ENCODE measurements at places on chromosomes 12 and 14.

DNA sequence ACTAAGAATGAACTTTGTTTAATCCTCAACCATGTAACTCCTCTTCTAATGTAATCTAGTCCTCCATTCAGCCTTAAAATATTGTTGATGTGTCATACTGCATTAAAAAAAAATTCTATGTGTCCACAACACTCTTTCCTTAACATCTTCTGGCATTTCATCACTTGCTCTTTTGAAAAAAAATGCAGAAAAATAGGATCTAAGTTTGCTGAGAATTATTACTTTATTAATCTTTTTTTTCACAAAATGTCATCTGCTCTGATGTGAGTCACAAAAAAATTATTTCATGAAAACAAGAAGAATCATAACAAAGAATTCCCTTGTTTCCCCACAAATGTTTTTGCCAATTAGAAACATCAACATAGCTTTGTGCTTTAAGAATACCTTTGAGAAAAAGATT, 410.1 kb upstream of the MGAT4C start:
- no peak for DNase-seq

GRCh38 chr14:100150932-100151587, 8.4 kb downstream of the DEGS2 start:
- no peak for DNase-seq

- no peak for DNase-seq
These were observed 122.3 kb downstream of the CCDC60 start for GRCh38 chr12:119456824-119457223.

DNA sequence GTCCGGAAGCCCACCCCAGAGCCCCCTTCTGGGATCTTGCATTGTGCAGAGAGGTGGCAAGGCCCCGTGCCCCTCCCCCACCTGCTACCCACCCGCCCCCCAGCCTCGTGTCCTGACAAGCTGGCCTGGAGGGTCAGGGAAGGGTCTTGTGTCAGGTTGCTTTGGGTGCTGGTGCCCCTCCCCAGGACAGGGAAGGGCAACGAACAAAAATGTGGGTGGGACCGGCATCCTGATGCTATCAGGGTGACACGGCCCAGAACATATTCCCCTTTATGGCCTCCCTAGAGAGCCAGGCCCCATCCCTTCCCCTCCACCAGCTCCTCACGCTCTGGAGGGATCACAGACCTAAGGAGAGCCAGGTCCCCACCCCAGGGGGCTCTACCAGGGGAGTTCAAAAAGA, 38.7 kb upstream of the TMEM179 start:
- DNase-seq: no peak

- DNase-seq: no peak
These were observed 254.2 kb downstream of the ACSS3 start for GRCh38 chr12:81332054-81332453.

DNA sequence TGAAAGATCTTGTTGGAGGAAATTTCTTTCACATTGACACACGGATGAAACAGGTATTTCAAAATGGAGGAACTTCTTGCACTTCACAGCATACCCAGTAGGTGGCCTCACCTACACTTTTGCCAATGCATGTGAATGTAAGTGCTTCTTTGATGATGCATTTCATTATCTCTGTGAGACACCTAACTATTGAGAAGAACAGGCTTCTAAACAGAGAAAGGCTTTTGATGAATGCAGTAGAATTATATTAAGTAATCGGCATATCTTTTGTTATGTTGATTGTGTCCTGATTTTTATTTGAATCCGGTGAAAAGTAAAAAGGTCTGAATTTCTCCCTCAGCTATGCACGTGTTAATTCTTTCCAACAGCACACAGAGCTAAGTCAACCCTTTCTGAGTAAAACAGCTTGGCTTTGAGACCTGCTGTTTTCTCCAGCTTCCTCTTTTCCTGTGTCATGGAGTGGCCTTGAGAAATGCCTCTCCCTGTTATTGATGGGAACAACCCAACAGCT, 399.0 kb downstream of the NAV3 start:
- DNase-seq: no peak

DNA sequence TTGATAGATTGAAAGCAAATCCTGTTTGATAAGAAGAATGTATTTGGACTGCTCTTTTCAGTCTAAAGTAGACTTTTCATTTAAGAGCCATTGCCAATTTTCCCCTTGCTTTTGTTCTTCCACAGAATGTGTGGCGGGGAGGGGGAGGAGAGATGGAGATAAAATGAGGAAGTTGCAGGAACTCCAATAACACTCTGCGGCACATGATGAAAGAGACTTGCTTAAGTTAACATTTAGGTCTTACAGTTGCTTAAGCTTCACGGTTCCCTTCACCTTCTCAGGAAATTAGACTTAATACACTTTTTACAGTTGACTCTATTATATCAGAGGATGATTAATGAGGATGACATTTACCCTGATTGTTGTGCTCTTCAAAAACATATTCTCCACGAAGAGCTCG, 537.3 kb downstream of the TMTC2 start:
- DNase-seq: no peak

GRCh38 chr12:49462083-49462744, 76.6 kb upstream of the KCNH3 start:
- DNase-seq: no peak

GRCh38 chr14:97113339-97113738, 316.2 kb downstream of the VRK1 start:
- no peak for DNase-seq

- no peak for DNase-seq
These were observed 41.8 kb downstream of the SMOC1 start for GRCh38 chr14:69921052-69921451.

GRCh38 chr12:131315601-131316000, 361.9 kb downstream of the ADGRD1 start:
- DNase-seq: no peak

DNA sequence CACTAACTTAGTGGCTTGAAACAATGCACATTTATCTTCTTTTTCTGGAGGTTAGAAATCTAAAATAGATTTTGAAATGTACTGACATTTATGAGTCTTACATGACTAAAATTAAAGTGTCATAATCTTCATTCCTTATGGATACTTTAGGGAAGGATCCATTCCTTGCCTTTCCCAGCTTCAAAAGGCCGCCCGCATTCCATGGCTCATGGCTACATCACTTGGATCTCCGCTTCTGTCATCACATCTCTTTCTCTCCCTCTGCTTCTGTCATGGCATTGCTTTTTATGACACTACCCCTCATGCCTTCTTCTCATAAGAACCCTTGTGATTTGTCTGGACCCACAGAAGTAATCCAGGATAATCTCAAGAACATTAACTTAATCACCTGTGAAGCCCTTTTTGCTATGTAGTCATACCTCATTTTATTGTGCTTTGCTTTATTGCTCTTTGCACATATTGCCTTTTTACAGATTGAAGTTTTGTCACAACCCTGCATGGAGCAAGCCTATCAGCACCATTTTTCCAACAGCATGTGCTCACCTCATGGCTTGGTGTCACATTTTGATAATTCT, 66.5 kb downstream of the GARIN6 start:
- DNase-seq: no peak

Data from activated naive CD8-positive, alpha-beta T cell treated with anti-CD3 and anti-CD28 coated beads, Interleukin-2, amount 10 ng/mL, durations not matched to agents 7 days and 5 days (primary cell).